ENCODE measurements at places on chromosomes 13 and 19.

- DNase-seq = no peak
Measured at GRCh38 chr13:57030671-57031070, 110.0 kb upstream of the PRR20A start.

DNA sequence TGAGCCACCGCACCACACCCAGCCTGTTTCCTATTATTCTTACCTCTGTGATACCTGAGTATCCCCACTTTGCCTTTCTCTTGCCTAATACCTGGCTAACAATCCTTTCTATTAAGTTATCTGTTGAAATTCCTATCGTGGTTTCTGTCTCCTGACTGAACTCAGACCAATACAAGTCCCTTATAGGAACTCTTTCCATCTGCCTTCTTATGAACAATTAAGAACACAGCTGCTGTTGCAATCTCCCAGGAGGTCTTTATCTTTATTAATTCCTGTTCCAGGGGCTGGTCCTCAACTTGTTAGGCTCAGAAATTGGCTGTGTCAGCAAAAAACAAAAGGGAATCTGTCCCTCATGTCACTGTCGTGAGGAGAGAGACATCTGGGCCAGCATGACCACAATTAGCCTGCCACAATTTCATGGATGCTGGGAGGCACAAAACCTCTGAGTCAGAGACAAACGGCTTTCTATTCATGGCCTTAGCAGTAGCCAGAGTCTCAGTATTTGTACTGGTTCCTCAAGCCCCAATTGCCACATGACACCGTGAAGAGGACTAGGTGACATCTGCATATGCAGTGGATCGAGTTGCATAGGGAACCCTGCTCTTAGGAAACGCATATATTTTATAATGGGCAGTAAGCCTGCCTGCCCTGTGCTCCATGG, 58.2 kb downstream of the NUFIP1 start:
- DNase-seq = no peak

GRCh38 chr13:45219938-45220375, 19.1 kb upstream of the KCTD4 start:
- DNase-seq = no peak

DNA sequence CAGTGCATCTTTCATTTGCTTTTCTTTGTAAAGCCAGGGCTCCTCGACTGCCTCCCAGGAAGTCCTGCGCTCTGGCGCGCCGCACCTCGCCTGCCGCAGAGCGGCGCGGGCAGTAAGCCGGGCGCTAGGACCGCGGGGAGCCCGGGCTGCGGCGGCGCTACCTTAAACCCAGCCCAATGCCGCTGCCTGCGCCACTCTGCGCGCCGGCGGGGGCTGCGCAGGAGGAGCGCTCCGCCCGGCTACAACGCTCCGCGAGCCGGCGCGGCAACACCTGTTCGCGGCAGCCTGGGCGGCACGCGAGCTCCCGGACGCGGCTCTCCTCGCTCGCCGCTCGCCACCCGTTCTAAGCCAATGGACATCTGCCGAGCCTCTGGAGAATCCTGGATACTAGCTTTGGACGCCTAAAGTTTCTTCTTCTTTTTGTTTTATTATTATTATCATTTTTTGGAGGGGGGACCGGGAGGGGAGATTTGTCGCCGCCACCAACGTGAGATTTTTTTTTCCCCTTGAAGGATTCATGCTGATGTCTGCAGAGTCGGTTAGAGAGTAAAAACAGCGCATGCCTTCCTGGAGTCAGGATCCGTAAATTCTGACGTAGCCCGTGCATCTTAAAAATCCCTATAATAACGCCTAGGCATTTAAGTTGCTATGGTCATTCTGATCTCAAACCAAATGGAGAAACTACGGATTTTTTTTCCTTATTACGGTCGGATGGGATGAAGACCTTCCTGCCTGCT, at the start of gene FGF9:
Gene FGF9 (plus strand): TSS at position 191 of the 737 bp plus-strand sequence. CDS start 840 bp downstream, outside the sequence.
- peak; percentile 74 for DNase-seq

GRCh38 chr19:31770223-31770622, 421.0 kb upstream of the TSHZ3 start:
- DNase-seq = no peak

GRCh38 chr19:54662730-54663129, at the start of gene LILRB4:
Gene LILRB4, plus strand, starts transcription at chr19:54662985. Its CDS starts 49 bp downstream, at chr19:54663034.
- no peak for DNase-seq

- DNase-seq = no peak
Measured at GRCh38 chr13:26697069-26697955, 63.3 kb downstream of the GPR12 start.

DNA sequence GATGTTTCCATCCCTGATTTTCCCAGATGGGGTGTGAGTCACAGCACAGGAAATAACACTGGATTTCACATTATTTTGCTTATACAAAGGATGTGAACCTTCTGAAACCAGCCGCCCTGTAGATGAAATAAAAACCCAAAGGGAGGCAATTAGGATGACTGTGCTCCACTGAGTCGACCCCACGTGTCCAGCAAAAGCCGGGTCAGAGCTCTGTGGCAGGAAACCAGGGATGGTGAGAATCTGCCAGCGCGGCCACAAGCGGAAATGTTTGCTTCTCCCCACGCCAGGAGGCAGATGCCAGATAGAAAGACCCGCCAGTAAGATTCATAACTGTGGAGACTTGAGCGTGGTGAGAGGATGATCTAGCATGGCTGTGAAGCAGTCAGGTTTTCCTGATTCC, 764.4 kb downstream of the LIG4 start:
- no peak for DNase-seq

GRCh38 chr19:17755977-17756670, 4.8 kb downstream of the FCHO1 start:
- no peak for DNase-seq

DNA sequence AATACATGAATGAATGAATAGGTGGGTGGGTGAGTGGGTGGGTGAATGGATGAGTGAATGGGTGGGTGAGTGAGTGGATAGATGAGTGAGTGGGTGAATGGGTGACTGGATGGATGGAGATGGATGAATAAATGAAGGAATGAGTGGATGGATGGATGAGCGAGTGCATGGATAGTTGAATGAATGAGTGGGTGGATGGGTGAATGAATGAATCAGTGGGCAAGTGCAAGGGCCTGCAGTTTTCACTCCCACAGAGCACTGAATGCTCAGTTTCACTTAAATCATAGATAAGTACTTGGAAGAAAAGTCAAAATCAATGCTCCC, 12.4 kb downstream of the GAS6 start:
- DNase-seq = no peak

Data from activated CD4-positive, CD25-positive, alpha-beta regulatory T cell treated with anti-CD3 and anti-CD28 coated beads, Interleukin-2, amount 50 U/mL, for 72 hours (primary cell).